Stimulated activated CD8-positive, alpha-beta memory T cell treated with anti-CD3 and anti-CD28 coated beads, Interleukin-7, amount 100 ng/mL, for 1 hour (primary cell): ENCODE measurements at places on chromosomes 6 and 20.

DNA sequence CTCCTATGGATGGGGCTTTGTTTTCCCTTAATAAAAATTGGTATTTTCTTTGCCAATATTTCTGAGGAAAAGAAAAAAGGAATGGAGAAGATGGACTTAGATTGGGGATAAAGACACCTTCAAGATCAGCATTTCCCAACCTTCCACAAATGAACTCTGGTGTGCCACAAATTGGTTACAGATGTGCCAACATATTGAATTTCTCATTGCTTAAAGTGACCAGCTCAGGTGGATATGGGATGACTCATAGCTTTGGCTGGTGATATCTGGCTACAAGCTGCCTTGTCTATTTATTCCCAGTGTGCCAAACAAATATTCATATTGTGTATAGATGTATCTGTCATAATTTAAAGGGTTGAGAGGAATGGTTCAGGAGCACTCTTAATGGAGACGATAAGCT lies 32.5 kb downstream of the THEMIS start:
- DNase-seq: no peak

- DNase-seq: no peak
These were observed 837 bp upstream of the OSER1 start for GRCh38 chr20:44211177-44212039.

- no peak for DNase-seq
These were observed 136.3 kb downstream of the MRPL14 start for GRCh38 chr6:43990627-43991619.

DNA sequence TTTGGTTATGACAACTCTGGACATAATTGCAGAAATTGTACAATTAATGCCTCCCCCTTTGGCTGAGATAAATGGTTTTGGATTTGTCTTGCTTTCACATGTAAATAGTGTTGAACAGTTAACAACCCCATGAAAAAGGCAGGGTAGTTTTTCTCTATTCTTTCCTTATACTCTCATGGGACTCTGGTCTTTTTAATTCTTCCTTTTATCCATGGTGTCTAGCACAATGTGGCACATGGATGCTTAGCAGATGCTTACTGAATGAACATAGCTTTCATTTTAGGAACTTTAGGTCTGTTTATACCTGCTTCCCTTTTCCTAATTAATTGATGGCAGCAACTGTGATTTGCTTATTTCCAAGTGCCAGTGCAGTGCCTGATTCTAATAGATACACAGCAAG lies 75.6 kb downstream of the NCOA3 start:
- DNase-seq: no peak

DNA sequence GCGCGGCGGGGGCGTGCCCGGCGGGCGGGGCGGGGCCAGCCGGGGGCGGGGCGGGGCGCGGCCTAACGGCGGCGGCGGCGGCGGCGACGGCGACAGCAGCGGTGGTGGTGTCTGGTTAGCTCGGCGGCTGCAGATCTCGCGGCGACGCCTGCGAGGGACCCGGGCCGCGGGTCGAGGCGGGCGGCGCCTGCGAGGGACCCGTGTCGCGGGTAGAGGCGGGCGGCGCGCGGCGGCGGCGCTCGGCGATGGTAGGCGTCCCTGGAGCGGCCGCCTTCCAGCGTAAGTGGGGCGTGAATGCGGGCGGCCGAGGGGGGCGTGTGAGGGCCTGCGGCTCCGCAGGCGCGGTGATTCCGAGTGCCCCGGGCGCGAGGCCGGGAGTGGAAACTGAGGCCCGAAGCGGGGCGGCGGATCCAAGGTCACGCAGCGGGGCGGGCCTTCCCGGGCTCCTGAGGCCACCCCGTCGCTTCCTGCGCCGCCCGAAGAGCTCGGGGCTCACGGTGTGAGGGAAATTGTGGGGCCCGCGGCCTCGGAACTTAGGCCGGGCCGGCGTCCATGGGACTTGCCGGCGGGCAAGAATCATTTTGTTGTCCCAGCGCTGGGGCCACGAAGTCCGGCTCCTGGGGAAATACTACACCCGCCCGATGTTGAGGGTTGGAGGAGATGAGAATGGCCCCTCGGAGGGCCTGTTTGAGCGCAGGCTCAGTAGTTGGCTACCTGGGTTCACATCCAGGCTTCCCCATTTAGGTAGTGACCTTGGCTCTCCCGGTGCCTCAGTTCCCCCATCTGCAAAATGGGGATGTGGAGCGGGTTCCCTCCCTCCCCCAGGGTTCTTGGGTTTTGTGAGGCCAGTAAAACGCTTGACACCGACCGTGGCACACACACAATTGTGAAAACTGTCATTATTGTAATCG lies at the start of gene CBFA2T2:
Gene CBFA2T2 (plus strand): TSS at position 74 of the 911 bp plus-strand sequence. CDS start 172 bp downstream, at position 246.
- no peak for DNase-seq

- no peak for DNase-seq
These were observed 203.4 kb upstream of the STXBP5 start for GRCh38 chr6:147000545-147001488.

DNA sequence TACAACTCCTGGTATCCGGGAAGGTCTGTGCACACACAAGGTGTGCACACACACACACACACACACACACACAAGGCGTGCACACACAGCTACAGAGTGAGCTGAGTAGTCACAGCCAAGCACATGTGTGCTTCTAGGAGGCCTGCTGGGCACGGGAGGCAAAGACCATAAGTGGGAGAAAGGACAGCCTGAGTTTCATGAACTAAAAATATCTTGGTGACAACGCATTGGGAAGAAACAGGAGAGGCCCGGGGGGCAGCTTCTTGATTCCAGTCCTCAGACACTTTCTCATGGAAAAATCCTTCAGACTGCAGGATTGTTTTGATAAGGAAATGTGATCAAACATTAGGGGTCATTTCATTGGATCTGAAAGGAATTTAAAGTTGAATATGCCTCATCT lies 2.6 kb downstream of the TRAF3IP2 start:
- DNase-seq: no peak

DNA sequence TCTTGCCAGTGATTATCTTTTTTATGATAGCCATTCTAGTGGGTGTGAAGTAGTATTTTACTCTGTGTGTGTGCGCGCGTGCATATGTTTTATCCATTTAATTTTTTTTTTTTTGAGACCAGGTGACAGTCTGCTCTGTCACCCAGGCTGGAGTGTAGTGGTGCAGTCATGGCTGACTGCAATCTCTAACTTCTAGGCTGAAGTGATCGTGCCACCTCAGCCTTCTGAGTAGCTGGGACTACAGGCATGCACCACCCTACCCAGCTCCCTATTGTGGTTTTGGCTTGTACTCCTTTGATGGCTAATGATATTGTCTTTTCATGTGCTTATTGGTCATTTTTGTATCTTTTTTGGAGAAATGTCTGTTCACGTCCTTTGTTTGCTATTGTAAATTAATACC lies 33.3 kb downstream of the ITCH start:
- no peak for DNase-seq
